ENCODE measurements at places on chromosomes 1 and 21. TPM values are rescaled to one million over a fixed set of nuclear protein-coding genes. Genes with fewer than 3 reads are reported as not detected.

- no peak for DNase-seq
These were observed 28.3 kb downstream of the NUP133 start for GRCh38 chr1:229479660-229480399.

- peak; percentile 11 for DNase-seq
These were observed 673 bp downstream of the CD46 start for GRCh38 chr1:207752456-207752998.

GRCh38 chr21:33869873-33870272 is 45.7 kb downstream of the ATP5PO start:
- DNase-seq, result no peak

Gene AMY1C
- total RNA-seq, result not detected

Gene UBIAD1
- total RNA-seq, result 12.1 TPM

- peak; percentile 84 for DNase-seq
These were observed at the start of gene KIF21B for GRCh38 chr1:201023517-201023902. KIF21B (minus strand) TSS chr1:201023714; CDS start chr1:201023383, 331 bp downstream.

Gene IGSF3
- total RNA-seq, result 15.1 TPM

Gene L1TD1
- not detected for total RNA-seq

DNA sequence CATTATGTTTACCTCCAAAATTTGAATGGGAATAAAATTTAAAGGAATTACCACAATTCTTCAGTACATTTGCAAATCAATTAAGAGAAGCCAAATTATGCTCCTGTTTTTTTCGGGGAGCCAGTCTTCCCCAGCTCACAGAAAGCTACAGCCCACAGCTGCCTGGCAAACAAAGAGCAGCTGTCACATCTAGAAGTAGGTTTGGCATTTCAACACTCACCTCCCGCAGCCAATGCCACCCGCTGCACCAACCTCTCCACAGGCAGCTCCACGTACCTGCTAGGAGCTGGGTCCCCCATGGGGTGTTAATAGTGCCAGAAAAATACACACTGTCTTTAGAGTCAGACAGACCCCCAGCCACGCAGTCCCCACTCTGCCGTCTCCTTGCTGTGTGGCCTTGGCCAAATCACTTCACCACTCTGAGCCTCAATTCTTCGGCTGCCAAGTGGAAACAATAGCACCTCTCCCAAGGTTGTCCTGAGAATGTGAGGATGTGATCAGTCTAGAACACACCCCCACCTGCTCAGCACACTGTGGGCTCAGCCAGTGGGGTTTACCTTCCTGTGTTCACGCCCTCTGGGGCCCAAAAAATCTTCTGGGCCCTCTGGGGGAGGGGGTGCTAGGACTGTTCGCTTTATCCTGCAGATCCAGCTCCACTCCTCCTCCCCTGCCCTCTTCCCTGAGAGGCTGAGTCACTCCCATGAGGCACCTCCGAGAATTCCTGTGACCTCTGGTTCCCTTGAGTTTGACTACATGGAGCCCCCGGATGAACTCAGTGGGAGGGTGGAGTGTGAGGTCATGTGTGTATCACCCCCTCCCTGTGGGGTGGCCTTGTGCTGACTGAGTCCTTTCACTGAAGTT is 204.3 kb upstream of the GRIK3 start:
- no peak for DNase-seq

- DNase-seq, result no peak
These were observed 11.6 kb downstream of the IFI6 start for GRCh38 chr1:27660300-27660835.

Gene SDHB
- 400 TPM for total RNA-seq

Gene PEAR1
- total RNA-seq, result 7.1 TPM

- no peak for DNase-seq
These were observed 27.4 kb upstream of the AVPR1B start for GRCh38 chr1:206144605-206145004.

GRCh38 chr1:220922951-220923350 is 43.7 kb downstream of the HLX start:
- no peak for DNase-seq

DNA sequence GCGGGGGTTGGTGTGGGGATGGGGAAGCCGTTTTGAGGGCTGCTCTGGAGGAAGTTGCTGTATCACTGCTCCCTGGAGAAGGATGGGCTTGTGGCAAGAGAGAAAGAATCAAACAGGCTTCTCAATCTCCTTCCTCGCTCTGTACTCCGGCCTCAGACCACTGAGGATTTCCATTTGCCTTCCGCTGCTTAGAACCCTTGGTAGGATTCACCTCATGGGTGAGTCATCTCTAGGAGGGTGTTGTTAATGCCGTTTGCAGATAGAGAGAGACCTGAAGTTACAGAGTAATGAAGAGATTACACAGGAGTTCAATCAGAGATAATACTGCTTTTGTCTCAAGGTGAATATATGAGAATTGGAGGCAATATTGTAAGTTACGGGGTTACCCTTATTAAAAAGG is 15.3 kb downstream of the SLC35F3 start:
- no peak for DNase-seq

GRCh38 chr21:17802572-17802971 is 16.6 kb downstream of the C21orf91 start:
- no peak for DNase-seq

DNA sequence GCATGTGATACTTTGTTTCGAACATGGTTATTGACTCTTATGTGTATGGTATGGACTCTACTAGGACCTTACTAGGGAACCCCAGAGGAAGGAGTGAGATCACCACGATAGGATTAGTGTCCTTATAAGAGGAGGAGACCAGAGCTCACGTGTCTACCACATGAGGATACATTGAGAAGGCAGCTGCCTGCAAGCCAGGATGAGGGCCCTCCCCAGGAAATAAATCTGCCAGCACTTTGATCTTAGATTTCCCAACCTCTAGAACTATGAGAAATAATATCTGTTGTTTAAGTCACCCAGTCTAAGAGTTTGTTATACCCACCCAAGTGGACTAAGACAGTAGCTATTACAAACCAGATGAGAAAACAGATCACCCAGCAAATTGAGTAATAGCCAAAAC is 559.3 kb upstream of the USP24 start:
- DNase-seq, result no peak

- DNase-seq, result no peak
These were observed 57.3 kb downstream of the SLC25A24 start for GRCh38 chr1:108142773-108143394.

- no peak for DNase-seq
These were observed 18.4 kb upstream of the LY9 start for GRCh38 chr1:160777486-160778089.

- no peak for DNase-seq
These were observed 3.8 kb downstream of the LRRC3 start for GRCh38 chr21:44458971-44459711.

Gene ATAD3C
- total RNA-seq, result 0.49 TPM

DNA sequence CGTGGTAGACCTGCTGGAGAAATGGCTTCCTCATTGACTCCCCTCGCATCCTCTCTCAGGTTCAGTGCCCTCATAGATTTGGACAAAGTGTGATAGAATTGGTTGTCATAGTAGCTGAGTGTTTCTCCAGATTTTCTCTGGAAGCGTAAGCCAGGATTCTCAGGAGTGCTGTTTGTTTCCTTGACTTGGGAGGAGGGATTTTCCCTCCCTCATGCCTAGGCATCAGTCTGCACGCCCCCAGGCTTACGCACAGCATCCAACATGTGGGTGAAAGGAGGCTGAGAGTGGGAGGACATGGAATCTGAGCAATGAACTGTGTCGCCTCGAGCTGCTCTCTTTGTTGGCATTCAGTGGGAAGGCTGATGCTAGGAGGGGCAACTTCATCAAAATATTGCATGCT is 503.5 kb downstream of the LTN1 start:
- no peak for DNase-seq

Gene CFAP74
- not detected for total RNA-seq

DNA sequence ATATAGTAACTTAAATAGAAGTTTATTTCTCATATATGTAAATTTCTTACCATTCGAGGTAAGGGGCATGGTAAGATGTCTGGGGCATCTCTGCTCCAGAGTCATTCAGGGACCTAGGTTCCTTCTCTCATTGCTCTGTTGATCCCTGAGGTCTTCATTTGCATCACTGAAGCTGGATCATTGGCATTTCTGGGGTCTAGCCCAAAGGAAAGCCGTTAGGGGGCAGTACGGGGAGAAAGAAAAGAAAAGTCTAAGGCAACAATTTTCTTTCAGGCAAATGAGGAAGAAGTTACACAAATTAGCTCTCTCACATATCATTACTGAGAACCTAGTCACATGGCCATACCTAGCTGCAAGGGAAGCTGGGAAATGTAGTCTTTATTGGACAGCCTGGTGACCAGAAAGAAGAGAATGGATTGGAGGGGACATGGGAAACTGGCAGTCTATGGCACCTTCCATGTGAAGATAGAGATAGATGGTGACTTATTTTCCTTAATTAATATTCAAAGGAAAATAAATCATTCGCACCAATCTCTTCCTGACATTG is 10.2 kb upstream of the SUSD4 start:
- DNase-seq, result no peak

Gene VSIG8
- total RNA-seq, result not detected

DNA sequence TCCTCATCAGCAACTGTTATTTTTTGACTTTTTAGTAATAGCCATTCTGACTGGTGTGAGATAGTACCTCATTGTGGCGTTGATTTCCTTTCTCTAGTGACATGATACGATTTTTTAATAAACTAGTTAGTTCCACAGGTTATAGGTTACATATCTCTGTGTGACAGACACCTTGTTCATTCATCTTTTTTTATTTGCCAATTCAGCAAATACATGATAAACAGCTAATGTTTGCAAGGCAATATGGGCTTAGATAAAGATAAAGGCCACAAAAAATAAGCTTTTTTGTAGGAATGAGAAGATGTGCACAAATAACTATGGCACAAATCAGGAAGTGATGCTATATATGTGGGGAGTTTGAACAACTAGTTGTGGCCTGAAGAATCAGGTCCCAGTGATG is 366.8 kb downstream of the HLX start:
- no peak for DNase-seq

GRCh38 chr1:243962541-243962940 is 88.5 kb upstream of the ZBTB18 start:
- no peak for DNase-seq

Gene LHX8
- total RNA-seq, result not detected

Gene HSPB7
- 4,333 TPM for total RNA-seq

DNA sequence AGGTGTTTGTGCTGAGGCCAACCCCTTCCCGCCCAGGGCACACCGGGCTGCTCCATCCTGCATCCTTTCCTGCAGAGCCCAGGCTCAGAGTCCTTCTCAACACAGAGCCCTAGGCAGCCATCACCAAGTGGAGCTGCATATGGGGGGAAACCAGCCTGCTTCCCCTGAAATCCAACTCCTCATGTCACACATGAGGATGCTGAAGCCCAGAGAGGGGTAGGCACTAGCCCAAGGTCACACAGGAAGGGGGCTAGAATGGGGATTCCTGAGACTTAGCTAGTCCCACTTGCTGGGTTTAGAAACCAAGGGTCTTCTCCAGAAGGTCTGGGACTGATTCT is 5.5 kb upstream of the TNFRSF1B start:
- DNase-seq, result no peak

DNA sequence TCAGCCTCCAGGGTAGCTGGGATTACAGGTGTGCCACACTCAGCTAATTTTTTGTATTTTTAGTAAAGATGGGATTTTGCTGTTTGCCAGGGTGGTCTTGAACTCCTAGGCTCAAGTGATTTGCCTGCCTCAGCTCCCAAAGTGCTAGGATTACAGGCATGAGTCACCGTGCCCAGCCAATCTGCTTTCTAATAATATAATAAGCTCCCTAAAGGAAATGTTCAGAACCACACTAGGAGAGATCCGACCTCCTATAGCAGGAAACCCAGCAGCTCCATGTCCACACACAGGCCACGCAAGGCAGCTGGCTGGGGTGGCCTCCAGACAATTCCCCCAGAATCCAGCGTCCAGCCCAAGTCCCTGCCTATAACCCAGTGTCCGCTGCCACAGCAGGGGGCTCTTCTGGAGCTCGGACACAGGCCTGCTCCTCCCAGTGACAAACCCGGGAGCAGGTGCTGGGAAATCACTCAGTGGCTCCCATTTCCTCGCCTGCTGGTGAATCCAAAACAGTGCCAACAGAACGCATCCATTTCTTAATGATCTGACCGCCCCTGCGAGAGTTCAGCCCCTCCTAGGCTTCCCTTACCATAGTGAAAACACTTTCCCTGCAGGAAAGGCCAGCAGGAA is 7.5 kb downstream of the RIPK4 start:
- no peak for DNase-seq

DNA sequence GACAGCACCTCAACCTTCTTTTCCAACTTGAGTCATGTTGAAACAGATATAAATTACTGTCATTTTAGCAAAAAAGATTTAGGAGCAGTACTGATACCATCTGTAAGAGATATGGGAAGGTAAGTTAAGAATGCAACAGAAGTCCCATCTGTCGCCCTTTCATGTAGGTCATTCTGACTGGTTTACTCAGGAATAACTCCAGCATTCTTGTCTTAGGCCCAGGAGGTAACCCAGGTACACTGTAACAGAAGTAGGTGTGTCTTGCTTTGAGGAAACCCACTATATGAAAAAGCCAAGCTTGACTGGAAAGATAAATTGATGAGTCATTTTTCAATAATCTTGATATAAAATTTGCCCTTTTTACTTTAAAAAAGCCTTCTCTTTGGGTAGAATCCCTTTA is 35.4 kb downstream of the PGM1 start:
- no peak for DNase-seq

Gene OLFM3
- total RNA-seq, result not detected

Gene SPEN
- total RNA-seq, result 33.2 TPM

Gene OR2T33
- not detected for total RNA-seq

GRCh38 chr1:40232444-40232843 is 15.3 kb upstream of the TMCO2 start:
- DNase-seq, result no peak

- DNase-seq, result peak; percentile 47
These were observed 28.8 kb downstream of the TAF5L start for GRCh38 chr1:229596925-229597699.

DNA sequence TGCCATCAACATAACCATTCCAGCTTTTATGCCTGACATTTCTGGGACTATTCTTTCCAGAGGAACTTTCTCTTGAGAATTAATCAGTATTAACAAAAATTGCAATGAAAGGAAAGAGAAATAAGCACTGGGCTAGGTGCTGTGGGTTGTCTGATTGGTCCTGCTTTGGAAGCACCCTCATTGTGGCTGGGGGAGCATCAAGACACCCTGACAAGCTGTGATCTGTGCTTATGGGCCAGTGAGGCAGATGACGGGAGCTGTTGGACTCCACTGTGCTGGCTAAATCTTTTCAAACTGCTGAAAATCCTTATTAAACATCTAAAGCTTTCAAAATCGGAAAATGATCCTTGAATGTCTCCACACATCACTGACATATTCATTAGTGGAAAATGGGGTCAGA is 20.0 kb downstream of the UBASH3A start:
- DNase-seq, result no peak

DNA sequence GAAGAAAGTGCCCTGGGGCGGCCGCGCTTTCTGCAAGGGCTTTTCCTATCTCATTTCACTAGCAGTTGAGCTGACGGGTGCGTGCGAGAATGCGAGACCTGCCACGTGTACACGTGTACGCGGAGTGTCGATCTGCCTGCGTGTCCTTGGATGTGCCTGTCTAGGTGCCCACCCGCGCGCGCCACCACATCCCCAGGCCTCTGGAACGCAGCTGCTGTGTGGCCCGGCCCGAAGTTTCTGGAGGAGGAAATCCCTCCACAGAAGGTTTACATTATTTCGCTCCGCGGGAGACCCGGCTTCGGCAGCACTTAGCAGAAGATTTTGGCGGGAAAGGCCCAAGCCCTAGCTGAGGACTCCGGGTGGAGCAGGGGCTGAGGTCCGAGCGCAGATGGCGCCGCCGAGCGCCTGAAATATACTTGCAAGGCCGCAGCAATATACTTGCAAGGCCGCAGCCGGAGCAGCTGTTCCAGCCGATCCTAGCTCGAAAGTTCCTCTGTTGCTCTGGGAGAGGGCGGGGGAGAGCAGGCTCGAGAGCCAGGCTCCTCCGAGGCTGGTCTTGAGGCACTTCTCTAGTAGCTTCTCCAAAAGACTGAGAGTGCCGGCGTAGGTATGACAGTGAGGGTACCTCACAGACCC is 3.9 kb downstream of the TBX15 start:
- no peak for DNase-seq

Gene PAFAH2
- total RNA-seq, result 7.5 TPM

Gene LAMTOR2
- 49.4 TPM for total RNA-seq
